ENCODE measurements at places on chromosomes 7 and 10. TPM values are rescaled to one million over a fixed set of nuclear protein-coding genes. Genes with fewer than 3 reads are reported as not detected.

Gene ACTL6B
- not detected for total RNA-seq

Gene LRGUK
- total RNA-seq, result under 0.01 TPM

Gene ADCYAP1R1
- not detected for total RNA-seq

GRCh38 chr7:29955799-29956486 lies 33.7 kb downstream of the SCRN1 start:
- no peak for DNase-seq

- no peak for DNase-seq
Observed at GRCh38 chr7:24738577-24738976, 18.7 kb downstream of the GSDME start.

DNA sequence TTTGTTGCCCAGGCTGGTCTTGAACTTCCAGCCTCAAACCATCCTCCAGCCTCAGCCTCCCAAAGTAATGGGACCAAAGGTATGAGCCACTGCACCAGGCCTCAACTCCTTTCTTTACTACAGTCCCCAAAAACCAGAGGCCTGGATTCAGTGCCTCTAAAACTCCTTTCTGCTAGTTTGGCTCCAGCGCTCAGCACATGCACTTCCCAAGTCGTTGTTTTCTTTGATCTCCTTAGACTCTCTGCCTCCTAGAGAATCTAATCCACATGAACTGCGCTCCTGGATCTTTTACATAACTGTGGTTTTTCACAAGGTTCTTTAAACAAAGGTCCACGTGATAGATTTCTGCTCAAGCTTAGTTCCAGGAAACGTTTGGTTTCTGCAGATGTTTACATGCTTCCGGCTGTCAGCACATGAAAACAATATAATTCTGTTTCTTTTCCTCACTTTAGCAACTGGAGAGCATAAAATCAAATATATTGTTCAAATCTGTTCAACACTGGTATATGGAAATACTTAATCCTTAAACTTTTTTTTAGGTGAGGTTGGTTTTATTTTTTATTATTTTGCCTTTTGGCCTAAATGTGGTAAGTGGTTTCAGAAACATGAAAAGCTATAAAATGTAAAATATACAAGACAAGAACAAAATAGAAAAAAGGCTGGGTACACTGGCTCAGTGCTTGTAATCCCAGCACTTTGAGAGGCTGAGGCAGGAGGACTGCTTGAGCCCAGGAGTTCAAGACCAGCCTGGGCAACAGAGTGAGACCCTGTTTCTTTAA lies 270.5 kb upstream of the MKLN1 start:
- peak; percentile 80 for DNase-seq

- no peak for DNase-seq
Observed at GRCh38 chr10:17024461-17024860, 105.2 kb downstream of the CUBN start.

Data from fibroblast of lung (primary cell).